ENCODE measurements at places on chromosomes 5 and 9.

- no peak for DNase-seq
Measured at GRCh38 chr5:9356351-9356825, 189.5 kb downstream of the SEMA5A start.

DNA sequence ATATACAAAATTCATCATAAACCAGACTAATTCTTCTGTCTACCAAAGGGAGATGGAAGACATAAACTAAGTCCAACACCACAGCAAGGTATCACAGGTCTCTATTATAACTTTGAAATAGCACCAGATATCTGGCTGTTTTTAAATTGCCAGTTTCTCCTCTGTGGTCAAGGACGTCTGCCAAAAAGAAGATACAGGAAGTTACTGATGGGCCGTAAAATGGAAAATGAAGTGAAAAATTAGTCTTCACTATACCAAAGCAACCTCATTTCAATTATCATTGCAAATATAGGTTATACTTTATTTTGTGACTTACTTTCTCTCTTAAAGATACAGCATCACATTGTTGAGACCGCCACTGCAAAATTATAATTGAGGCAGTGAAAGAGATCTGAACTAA lies 225.5 kb downstream of the NDUFS4 start:
- DNase-seq, result no peak

- no peak for DNase-seq
Measured at GRCh38 chr9:105233873-105234272, 10.6 kb upstream of the SLC44A1 start.

DNA sequence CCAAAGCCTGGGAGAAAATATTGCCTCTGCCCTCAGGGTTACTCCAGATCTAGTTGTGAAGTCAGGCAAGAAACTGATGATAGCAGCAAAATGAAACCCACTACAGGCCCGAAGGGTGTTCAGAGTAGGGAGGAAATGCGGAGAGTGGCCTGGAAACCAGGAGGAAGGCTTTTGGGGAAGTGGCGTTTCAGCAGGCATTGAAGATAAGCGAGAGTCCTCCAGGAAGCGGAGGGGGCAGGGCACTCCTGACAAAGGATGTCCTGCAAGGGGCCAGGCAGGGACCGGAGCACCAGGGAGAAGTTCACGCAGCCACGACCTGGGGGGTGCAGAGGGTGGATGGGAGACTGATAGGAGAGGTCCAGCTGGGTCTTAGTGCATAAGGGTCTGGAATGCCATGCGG lies 7.8 kb upstream of the FOXI1 start:
- no peak for DNase-seq

GRCh38 chr5:115180165-115180709 lies 10.5 kb upstream of the TRIM36 start:
- peak; percentile 15 for DNase-seq

- no peak for DNase-seq
Measured at GRCh38 chr5:102289251-102289899, 6.7 kb downstream of the SLCO4C1 start.

- no peak for DNase-seq
Measured at GRCh38 chr9:125375820-125376219, 114.2 kb downstream of the GAPVD1 start.

DNA sequence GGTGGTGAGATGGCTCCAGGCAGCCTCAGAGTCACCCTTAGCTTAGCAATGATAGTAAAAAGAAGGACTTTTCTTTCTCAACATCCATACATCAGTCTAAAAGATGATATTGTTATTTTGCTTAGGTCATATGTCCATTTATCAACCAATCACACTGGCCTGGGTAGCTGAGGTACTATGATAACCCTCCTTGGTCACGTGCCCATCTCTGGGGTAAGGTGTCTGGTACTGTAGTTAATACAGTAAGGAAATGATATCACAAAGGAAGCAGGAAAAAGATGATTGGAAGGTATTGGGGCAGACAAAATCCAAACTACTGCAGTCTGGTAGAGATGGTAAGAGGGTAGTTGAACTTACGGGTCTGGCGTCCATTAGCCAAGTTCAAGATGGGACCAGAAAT lies 5.1 kb upstream of the SMAD5 start:
- DNase-seq, result no peak

- no peak for DNase-seq
Measured at GRCh38 chr9:75239176-75239575, 150.9 kb downstream of the OSTF1 start.

DNA sequence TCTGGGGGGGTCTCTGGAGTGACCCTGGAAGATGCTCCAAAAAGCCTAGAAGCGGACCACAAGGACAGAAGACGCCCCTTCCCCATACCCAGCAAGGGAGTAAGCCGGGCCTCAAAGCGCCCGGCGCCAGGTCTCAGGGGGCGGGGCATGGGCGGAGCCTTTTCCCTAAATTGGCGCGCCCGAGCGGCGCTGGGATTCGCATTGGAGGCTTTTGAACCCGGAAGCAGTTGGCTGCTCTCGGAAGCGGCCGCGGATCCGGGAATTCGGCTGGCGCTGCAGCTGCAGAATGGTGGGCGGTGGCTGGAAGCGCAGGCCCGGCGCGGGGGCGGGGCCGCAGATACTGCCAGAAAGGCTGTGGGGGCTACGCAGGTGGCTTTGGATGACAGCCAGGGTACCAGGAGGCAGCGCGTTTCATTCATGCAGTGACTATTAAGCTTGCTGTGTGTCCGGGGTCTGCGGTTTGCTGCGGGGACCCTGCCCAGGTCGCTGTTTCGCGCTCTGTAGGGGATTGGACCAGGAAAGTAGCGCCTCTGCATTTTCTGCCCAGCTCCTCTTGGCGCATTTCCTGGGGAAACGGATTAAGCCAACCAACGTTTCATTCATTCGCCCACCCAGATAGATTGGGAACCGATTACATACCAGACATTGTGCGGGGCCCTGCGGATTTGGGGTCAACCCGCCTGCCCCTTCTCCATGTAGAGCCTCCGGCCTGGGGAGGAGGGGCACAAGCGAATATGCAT lies 83.0 kb upstream of the FREM1 start:
- peak; percentile 45 for DNase-seq

GRCh38 chr5:158856291-158856690 lies 243.4 kb downstream of the EBF1 start:
- DNase-seq, result no peak

- no peak for DNase-seq
Measured at GRCh38 chr9:120688758-120689157, 25.5 kb downstream of the MEGF9 start.

DNA sequence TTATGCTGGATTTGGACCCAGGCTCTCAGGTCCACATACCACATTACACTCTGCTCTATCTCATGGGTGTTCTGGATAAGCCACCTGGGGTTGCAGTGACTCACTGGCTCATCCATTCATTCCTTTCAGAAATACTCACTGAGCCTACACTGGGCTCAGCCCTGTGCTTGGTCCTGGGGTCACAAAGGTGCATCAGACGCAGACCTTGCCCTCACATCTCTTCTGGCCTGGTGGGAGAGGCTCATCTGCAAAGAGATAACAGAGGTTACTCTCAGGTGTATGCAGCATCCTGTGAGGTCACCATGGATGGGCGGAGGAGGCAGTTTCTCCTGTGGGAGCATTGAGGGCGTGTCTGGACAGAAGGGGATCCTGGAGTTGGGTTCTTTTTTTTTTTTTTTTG lies 12.1 kb downstream of the CDHR2 start:
- DNase-seq, result no peak

GRCh38 chr9:108396193-108396592 lies 459.6 kb downstream of the ACTL7B start:
- no peak for DNase-seq

- DNase-seq, result no peak
Measured at GRCh38 chr9:115098226-115098965, 19.6 kb downstream of the TNC start.

DNA sequence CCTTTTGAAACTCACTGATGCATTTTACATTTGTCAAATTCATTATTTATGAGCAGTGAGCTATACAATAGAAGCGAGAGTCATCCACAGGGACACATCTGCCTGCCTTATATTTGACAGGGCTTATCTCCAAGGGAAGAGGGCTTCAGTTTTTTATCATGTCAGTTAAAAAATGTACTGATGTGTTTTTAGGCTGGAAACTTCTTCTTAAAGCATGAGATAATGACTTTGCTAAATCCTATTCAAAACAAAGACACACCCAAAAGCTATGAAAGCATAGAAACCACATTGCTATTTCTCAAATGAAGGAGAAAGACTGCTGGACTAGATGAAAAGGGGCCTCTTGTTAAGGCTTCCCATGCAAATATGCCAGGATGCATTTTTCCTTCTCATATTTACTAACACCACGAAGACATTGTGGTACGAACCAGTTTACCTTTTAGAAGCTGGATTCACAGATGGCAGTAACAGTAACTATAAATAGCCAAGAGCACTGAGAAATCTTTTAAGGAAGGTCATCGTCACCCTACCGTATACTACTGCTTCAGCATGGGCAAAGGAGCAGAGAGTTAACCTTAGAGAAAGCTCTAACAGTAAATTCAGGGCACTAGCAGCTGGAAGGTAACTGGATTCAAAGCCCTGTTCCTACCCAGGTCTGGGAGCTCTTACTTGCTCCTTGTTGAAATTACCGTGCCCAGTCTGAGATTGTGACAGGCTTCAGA lies 86.3 kb upstream of the IFNK start:
- DNase-seq, result no peak

- DNase-seq, result no peak
Measured at GRCh38 chr5:165360784-165361542, 1855.5 kb downstream of the MAT2B start.

DNA sequence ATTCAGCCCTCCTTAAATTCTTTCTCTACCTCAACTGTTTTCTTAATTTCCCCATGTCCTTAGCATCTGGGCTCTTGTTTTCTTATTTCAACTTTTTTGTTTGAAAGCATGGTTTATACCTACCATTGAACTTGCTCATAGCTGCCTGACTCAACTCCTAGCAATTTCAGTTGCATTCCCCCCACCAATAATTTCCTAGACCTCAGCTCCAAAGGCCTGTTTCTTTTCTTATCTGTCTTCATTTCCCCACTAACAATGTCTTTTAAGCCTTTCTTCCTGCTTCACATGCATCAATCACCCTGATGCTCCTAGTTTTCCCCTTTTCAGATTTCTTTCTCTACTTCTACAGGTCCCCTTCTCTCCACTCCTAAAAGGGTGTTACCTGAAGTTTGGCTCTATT lies 129.7 kb upstream of the PDE4D start:
- DNase-seq, result no peak

GRCh38 chr5:36422952-36423351 lies 121.2 kb upstream of the RANBP3L start:
- no peak for DNase-seq

GRCh38 chr5:153352685-153353219 lies 137.7 kb upstream of the GRIA1 start:
- no peak for DNase-seq

- DNase-seq, result no peak
Measured at GRCh38 chr9:112605963-112606699, 111.8 kb downstream of the INIP start.
